ENCODE measurements at places on chromosomes 7 and 10.

- DNase-seq: no peak
Observed at GRCh38 chr10:4291990-4292389, 507.0 kb upstream of the KLF6 start.

DNA sequence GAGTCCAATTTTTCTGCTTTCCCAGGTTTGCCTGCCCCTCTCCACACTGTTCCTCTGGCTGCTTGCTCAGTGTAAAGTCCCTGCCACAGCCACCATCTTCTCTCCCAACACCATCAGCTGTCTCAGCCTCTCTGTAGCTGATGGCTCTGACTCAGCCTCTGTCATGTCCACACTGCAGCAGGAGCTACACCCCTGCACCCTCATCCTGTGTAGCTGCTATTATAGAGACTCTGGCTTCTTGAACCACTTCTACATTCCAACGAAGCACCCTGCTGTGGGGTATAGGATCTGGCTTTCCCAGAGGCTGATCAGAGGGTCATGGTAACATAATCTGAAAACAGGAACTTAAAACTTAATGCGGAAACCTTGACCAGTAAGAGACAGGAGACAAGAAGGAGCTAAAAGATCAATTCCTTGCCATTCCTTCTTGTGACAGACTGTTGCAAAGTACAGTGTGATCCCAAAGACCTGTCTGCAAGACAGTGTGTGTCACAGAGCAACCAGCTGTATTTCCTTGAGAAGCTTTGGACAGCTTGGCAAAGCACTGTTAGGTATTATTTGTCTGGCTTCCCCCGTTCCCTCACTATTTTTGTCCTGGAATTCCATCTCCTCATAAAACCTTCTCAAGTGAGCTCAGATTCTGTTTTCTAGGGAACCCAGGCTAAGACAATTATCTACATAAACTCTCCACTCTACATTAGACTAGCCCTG, 42.3 kb downstream of the NRCAM start:
- no peak for DNase-seq

GRCh38 chr7:51141451-51142003, 175.1 kb downstream of the COBL start:
- DNase-seq: no peak

- no peak for DNase-seq
Observed at GRCh38 chr7:77877791-77878190, 79.2 kb downstream of the PHTF2 start.

DNA sequence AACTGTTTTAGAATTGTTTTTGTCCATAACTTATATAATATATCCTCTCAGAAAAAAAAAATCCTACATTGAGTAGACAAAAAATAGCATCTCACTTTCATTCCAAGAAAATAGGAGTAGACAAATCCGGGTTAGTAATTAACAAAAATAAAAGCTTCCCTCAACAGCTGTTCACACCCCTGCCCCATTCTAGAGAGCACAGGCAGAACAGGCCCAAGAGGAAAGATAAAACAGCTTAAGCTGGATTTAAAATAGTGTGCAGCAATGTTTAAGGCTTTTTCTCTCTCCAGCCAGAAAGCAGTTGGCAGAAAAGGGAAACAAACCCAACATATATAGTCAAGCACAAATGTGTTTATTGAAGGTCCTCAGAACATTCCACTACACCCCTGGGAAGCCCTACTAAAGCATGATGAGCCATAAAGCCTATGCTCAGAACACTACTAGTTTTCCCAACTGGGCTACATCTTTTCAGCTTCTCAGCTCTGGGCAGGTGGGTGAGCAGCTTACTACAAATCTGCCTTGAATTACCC, 189.9 kb downstream of the MTERF1 start:
- no peak for DNase-seq

DNA sequence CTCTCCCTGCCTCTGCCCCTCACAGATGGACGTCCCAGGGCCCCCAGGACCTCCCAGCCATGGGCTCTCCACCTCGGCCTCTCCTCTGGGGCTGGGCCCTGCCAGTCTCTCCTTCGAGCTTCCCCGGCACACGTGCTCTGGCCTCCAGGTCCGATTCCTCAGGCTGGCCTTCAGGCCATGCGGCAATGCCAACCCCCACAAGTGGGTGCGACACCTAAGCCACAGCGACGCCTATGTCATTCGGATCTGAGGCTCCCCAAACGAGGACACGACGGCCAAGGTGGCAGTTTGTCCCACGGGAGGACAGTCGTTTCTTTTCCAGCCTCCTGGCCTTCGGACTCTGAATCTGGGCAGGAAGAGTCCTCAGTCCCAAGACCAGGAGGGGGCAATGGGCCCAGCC, 5.2 kb downstream of the AP4M1 start:
- DNase-seq: no peak

DNA sequence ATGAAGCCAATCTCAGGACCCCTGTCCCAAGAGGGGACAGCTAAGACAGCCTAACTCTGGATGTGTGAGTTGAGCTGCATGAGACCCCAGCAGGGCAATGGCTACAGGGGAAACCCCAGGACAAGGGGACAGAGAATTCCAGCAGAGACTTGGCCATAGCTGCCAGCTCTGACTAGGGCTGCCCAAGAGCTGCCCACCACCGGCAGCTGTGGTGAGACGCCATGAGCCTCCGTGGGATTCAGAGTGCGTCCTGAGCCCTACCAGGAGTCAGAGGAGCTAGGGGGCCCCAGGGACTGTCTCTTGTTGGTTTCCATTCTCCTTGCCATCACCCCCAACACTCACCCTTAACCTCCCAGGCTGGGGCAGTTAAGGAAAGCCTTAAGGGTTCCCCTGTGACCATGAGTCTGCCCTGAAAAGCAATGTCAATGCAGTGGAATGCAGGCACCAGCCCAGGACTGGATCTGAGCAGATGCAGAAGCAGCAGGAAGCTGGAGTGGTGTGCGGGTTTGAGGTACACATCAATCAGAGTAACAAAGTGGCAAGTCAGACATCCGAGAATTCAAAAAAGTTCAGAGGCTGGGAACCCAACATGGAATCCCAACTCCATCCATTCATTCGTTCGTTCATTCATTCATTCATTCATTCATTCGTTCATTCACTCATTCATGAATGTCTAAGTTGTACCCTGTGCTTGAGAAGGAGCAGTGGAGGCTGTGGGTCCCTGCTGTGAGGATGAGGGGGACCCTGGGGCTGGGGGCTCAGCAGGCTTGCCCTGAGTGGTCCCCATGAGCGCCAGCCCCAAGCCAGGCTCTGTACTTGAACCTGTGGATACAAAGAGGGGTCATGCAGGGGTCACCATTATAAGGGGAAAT, 52.9 kb downstream of the C10orf120 start:
- no peak for DNase-seq

- no peak for DNase-seq
Observed at GRCh38 chr10:43946445-43946844, 297.8 kb upstream of the ZNF32 start.
